ENCODE measurements at places on chromosomes 1 and 21.
A peak's percentile ranks its signal among the peaks of the same experiment; 100 is the strongest.

- no peak for DNase-seq
These were observed 4.8 kb downstream of the PPT1 start for GRCh38 chr1:40092241-40092640.

DNA sequence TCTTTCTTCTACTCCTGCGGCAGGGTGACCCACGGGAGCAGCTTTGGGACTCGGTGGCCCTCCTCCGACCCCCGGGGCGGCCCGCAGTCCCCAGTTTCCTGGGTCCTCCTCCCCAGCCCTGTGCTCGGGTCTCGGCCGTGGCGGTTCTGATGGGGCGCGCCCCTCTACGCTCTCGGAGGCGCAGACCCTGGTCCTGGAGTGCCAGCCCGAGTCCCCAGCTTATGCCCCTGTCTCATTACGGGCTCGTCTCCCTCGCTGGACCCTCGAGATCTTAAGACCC, 430 bp downstream of the BTG2 start:
- DNase-seq = no peak

- DNase-seq = no peak
These were observed 44.5 kb upstream of the PRRX1 start for GRCh38 chr1:170619241-170620028.

DNA sequence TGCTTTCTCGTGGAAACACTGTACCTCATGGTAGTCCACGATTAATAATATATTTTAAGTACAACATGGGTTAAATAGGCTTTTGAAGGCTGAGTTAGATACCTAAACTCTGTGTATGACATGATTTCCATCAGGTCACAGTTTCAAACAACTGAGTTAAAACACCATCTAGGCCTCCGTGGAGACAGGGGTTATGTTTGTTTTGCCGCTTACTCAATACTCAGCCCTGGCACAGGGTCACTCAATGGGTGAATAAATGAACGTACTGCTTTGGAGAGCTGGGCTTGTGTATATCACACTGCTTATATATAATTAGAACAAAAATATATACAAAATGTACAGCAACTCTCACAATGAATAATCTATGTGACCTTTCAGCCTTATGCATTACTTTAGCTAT, 72.5 kb downstream of the PLPPR5 start:
- no peak for DNase-seq

- DNase-seq = no peak
These were observed 29.3 kb upstream of the SELENON start for GRCh38 chr1:25770541-25771220.

DNA sequence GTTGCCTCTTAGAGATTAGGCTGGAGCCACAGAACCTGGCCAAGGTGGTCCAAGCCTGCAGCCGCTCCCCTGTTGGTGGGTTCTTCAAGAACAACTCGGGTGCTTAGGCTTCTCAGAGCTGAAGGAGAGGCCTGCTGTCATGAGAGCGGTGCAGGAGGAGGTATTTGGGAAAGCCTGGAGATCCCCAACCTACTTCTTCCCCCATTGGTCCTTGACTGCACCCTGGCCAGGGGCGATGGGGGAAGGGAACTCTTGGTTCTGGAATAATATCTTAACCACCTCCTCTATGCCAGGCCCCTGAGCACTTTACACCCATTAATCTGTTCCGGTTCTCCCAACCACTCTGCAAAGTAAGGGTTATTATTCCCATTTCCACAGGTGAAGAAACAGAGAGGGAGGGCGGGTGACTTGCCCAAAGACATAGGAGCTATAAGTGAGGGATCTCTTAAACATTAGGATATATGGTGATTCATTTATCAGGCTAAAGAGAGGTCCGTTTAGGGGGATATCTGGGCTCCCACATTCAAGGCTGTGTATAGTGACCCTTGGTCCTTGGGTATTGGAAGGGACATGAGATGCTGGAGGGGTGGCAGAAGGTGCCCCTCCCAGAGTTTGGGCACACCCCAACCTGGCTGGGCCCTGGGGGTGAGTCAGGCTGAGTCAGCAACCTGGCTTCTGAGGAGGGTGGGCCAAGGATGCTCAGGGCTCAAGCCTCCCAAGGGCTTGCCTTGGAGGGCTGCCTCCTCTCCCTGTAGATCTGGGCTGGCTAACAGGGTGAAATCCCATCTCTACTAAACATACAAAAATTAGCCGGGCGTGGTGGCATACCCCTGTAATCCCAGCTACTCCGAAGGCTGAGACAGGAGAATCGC, 5.2 kb downstream of the TRNP1 start:
- DNase-seq = peak; percentile 35

DNA sequence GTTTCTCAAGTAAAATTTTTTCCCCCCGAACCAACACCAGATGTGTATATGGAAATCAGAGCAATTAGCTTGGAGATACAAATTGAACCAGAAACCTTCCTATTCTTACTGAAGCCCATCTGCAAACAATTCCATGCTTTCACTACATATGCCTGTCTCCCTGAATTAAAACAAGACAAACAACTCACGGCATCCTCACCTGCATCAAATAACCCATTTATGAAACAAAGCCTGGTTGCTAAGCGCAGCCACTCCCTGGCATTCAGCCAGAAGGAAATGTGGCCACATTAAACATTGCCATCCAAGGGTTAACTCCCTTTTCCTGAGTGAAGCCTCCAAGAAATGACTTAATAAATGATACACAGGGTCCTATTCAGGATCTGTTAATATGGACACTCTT, 55.3 kb downstream of the APP start:
- no peak for DNase-seq

- no peak for DNase-seq
These were observed 62.5 kb downstream of the WDR64 start for GRCh38 chr1:241714321-241715218.

DNA sequence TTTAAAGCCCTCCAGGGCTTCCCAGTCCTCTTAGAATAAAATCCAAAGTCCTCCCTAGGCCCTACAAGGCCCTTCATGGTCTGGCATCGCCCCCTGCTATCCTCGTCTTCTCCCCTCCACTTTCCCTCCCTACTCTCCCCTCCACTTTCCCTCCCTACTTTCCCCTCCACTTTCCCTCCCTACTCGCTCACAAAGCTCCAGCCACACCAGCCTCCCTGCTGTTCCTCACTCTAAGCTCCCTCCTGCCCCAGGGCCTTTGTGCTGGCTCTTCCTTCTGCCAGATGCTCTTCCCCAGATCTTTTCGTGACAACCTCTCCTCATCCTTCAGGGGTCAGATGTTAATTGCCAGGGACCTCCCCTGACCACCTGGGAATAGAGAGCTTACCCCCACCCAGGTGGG, 12.8 kb downstream of the ARHGEF19 start:
- DNase-seq = no peak

- peak; percentile 25 for DNase-seq
These were observed at the start of gene MCOLN3 for GRCh38 chr1:85048296-85049064. Gene MCOLN3, minus strand, starts transcription at chr1:85048500. Its CDS starts 3,140 bp downstream, at chr1:85045360.

DNA sequence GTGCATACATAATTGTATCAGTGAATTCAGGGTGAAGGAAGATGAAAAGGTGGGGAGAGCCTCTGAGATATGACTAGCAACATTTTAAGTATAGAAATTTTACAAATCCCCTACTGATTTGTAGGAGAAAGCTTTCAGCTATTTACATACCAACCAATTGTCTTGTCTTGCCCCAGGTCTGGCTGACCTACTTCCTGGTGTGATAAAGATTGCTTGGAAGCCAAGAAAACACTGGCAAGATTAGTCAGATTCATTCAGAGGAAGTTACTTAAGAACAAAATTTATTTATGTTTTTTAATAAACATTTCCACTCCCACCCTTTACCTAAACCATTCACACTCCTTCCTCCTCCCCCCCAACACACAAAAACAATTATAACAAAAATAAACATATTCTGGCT, 17.5 kb downstream of the PTGS2 start:
- DNase-seq = peak; percentile 80

DNA sequence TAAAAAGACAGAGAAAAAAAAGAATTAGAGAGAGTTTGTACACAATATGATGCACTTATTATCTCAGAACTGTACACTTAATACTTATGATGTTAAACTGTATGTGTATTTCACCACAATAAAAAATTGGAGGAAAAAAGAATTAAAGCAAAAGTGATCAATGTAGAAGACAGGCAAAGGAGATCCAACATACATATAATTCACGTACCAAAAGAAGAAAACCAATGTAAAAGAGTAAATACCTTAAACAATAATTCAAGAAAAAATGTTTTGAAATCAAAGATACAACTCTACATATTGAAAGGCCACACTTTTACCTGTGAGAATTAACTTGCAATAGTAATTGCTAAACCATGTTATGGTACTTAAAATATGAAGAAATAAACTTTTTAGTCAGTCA, 9.8 kb upstream of the PGLYRP3 start:
- no peak for DNase-seq

GRCh38 chr1:233172201-233172600, 123.3 kb downstream of the PCNX2 start:
- DNase-seq = peak; percentile 52

GRCh38 chr1:85576642-85577418, 3.7 kb upstream of the CCN1 start:
- DNase-seq = no peak

GRCh38 chr1:29310616-29311180, 74.4 kb downstream of the PTPRU start:
- no peak for DNase-seq

DNA sequence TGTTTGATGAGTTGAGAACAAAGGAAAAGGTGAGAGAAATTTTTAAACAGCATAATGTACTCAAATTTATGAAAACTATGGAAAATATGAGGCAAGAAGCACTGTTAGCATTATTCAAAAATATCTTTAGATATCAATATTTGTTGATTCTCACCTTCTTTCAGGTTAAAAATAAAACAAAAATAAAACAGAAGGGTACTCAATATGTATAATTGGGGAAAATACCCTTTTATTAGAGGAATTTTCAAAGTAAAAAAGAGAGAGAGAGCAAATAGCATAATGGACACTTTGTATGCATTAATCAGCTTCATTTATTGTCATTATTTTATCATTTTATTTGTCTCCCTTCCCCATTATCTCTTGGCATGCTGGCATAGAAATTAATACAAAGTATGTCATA, 27.5 kb downstream of the MAP3K21 start:
- no peak for DNase-seq

DNA sequence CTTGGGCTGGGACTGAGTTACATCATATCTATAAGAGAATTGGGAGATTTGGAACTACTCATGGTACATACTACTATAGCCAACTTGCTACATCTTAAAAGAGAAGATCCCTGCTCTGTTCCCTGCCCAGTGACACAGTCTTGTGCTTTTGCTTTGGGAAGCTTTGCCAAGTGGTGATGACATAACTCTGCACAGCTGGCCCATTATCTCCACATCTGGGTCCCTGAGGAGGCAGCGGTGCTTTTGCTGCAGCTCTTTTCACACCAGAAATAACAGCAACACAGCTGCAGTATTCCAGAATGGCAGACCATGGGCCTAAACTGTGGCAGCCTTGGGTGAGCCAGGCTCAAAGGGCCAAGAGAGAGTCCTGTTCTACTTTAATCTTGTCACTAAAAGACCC, 296.0 kb downstream of the HHAT start:
- DNase-seq = no peak

DNA sequence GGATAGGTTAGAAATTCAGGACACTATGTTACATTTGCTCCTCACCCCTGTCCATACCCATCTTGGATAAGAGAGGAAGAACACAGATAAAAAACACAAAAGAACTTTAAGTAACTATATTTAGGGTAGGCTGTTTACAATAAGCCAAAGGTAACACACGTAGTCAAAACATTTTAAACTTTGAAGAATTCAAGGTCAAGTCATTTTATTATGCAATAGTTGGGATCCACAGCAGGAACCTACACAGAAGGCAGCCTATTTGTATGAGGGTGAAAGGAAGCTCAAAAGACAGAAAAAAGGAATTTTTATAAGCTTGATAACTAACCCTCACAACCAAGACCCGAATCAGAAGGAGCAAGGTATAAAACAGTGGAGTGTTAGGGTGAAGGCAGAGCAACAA, 89.6 kb downstream of the ZSWIM5 start:
- DNase-seq = no peak

- peak; percentile 3 for DNase-seq
These were observed 32.1 kb upstream of the PLPPR4 start for GRCh38 chr1:99232172-99232571.

DNA sequence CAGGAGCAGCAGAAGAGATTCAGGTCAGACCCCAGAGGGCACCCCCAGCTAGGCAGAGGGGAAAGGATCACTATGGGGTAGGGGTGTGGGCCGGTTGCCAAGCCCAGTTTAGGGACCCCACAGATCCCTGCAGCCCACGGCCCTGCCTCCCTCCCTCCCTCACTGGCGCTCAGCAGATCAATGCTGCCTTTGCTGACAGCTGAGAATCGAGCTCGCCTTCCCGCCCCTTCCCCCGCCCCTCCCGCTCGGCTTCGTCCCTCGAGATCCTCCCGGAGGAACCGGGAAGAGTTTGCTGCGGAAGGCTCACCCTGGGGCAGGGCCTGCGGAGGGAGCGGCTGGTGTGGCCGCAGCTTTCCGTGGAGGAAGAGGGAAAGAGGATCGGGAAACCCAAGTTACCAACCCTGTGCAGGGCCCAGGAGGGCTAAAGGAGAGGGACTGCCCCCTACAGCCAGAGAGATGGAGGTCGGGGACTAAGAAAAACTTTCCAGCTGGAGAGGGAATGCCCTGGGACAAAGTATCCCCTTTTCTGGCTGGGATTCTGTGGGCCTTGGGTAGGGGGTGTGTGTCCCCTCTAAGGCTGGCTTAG, 1.1 kb upstream of the KCNQ4 start:
- DNase-seq = no peak

DNA sequence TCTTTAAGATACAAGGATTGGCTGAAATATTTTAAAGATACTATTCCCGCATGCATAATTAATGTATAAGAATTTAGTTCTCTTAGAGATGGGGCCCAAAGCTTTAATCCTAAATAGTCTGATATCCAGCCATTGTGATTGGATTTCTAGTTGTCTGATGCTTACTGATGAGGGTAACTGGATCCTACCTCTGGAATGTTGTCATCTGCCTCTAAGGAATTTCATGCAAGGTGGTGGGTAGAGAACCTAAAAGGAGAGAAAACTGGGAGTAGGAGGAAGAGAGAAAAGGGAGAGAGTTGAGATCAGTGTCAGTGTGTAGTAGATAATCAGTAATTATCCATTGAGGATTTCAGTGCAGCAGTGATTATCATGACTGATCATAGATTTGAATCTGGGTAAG, 295.5 kb downstream of the KCNT2 start:
- no peak for DNase-seq
